ENCODE measurements at places on chromosomes 7 and 10.

- DNase-seq: no peak
These were observed 344.1 kb upstream of the HPS1 start for GRCh38 chr10:98790817-98791216.

- no peak for DNase-seq
These were observed 575.2 kb upstream of the POT1 start for GRCh38 chr7:125504848-125505247.

GRCh38 chr10:103758294-103758681 lies 97.1 kb downstream of the SH3PXD2A start:
- DNase-seq: no peak

GRCh38 chr7:50216626-50217025 lies 87.9 kb upstream of the IKZF1 start:
- DNase-seq: no peak

GRCh38 chr10:78351283-78351682 lies 317.6 kb downstream of the RPS24 start:
- DNase-seq: no peak

DNA sequence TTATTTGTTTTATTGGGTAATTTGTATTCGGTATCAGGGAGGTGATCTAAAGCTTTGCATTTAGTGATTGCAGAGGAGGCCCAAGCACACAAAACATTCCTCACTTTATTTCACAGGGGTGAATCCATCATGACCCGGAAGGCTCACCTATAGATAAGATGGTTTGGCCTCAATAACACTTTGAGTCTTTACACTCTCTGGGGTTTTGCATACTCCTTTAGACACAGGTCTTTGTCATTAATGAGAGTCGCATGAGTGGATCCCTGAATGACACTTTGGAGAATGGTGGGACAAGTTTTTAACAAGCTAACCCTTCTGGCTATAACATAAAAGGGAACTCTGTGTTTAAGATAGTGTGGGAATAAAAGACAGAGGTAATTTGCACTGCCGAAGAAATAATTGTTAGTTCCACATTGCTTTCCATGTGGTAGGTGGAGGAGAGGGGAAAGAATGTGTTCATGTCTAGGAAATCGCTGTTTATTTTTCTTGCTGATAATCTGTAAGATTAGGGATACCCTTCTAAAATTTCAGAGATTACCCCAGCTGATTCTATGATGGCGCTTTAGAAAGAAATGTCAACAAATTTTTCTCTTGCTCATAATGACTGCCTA lies 455.8 kb downstream of the TFEC start:
- no peak for DNase-seq

Data from activated CD4-positive, alpha-beta T cell treated with anti-CD3 and anti-CD28 coated beads for 4 hours (primary cell).